NCI-H187 (cell line): ENCODE measurements at places on chromosomes 2 and 18.

DNA sequence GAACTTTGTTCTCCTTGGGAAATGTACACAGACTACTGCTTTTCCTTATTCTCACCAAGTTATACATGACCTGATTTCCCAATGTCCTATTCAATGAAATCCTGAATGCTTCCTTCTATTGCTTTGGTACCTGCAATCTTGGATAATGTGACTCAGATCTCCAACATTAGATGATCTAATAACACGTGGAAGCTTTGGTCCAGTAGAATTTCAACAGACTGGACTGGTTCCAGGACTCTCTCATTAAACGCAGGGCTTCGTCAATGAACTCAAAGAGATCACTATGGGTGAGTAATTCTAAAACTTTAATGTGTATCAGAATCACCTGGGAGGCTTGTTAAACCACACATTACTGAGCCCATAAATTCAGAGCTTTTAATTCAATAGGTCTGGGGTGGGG is 413.6 kb upstream of the KCNH7 start:
- DNase-seq, result no peak

DNA sequence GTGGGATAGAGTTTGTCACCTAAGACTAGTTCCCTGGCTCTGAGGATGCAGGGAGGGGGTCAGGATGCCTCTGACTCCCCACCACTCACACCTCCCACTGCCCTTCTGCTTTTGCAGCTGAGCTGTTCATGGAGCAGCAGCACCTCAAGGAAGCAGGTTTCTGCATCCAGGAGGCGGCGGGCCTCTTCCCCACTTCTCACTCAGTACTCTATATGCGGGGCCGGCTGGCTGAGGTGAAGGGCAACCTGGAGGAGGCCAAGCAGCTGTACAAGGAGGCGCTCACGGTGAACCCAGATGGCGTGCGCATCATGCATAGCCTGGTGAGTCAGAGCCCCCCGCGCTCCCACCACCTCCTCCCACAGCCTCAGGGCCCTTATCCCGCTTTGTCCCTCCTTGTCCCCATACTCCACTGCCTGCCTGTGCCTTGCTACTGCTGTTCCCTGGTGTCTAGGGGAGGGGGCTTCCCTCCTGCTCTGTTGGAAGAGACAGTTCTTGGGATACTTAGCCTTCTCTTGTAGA is 94.4 kb downstream of the STPG4 start:
- no peak for DNase-seq

- no peak for DNase-seq
These were observed 16.5 kb upstream of the TTC39C start for GRCh38 chr18:23998018-23998417.

DNA sequence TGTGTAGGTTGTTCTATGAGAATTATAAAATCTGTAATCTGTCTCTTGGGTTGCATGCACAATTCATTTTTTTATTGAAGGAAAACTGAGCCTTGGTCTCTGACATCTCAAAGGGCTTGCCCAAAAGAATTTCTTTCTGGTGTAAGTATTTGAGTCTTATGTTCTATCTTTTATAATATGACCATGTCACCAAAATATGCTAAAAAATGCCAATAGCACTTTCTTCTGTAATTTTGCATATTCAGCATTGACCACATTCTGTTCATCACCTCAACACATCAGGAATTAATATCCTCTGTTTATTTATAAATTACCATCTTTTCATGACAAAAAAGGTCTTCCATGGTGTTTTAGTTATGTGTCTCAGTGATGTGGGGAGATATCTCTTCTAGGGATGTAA is 268.7 kb upstream of the TCF4 start:
- DNase-seq, result no peak

DNA sequence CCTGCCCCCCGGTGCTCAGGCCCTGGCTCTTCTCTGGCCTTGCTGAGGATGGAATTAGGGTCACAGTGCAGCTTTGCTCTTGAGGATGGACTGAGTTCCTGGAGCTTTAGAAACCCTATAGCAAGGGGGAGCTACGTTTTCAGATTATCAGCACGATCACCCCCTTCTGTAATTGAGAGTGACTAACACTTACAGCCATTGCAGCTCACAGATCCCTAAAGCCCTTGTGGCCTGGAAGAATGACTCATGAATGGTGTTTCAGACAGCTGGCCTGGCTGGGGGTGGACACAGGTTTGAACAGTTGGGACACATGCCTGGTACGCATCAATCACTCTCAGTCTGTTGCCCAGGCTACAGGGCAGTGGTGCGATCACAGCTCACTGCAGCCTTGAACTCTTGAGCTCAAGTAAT is 79.7 kb upstream of the IGFBP5 start:
- DNase-seq, result no peak

- DNase-seq, result no peak
These were observed 67.6 kb downstream of the KIAA2012 start for GRCh38 chr2:202140522-202141252.

- no peak for DNase-seq
These were observed 405.7 kb downstream of the FBXO15 start for GRCh38 chr18:73741946-73742345.

GRCh38 chr2:9493478-9493877 is 19.1 kb downstream of the IAH1 start:
- no peak for DNase-seq
